ENCODE measurements at places on chromosomes 5 and 9.

DNA sequence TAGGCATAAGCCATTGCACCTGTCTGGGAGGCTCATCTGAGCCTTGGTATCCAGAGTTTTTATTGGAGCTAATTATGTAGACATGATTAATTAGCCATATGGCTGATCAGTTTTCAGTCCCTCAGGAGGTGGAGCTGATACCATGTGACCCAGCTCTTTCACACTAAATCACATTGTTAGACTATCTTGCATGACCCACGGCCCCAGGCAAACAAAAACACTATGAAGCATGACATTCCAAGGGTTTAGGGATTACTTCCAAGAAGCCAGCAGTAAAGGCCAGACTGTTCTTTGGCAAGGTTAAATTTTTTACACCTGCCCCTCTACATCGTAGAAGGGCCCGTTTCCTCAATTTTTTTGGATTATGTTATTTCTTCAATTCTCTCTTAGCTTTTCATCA, 5.0 kb upstream of the C5orf24 start:
- no peak for DNase-seq

- no peak for DNase-seq
Observed at GRCh38 chr5:169934990-169935389, 45.3 kb downstream of the INSYN2B start.

GRCh38 chr9:110919609-110920008, 118.7 kb downstream of the LPAR1 start:
- no peak for DNase-seq

DNA sequence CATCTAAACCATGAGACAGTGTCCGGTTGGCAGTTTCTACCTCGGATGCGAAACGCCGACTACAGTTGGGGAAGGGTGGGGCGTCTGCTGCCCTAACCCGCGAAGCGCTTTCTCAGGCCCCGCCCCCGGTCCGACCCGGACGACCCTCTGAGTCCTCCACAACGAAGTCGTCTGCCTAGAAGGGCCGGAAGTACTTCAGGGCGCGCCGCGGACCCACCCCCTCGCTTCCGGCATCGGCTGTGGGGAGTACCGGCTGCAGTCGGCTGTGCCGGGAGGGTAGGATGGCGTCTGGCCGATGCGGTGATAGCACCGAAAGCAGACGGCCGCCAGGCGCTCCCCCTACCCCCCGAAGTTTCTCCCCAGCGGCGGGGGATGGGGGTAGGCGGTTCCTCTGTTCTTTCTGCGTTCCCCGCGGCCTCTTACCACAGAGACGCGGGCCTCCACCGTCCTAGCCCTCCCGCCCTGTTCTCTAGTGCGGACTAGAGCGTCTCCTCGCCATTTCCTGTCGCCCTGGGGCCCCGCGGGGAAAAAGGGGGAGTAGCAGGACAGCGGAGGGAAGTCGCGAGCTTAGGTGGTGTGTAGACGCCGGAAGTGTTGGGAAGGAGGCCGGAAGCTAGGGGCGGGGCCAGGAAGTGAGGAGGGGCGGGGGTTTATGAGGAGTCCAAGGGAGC, at the start of gene TRIM41:
TSS of gene TRIM41 (plus strand) at position 224 of the 671 bp plus-strand sequence. CDS start 719 bp downstream, outside the sequence.
- peak; percentile 99 for DNase-seq
